AML-193 (cell line): ENCODE measurements at places on chromosomes 16 and 17.

DNA sequence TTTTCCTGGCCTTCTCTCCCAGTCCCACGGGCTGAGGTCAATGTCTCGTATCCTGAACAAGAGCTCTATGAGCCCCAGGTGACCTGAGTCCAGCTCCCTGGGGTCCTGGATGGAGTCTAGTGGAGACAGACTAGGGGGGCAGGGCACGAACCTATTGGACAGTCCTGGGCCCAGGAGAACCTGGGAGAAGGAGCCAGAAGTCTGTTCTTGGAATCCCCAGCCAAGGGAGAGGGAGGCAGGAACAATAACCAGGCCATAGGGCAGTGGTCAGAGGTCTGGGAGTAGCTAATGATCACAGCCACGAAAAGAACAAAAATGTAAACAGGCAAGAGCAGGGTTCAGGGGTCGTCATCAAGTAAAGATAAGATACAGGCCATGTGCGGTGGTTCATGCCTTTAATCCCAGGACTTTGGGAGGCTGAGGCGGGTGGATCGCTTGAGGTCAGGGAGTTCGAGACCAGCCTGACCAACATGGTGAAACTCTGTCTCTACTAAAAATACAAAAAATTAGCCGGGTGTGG lies 60.8 kb downstream of the COPRS start:
- DNase-seq = no peak

DNA sequence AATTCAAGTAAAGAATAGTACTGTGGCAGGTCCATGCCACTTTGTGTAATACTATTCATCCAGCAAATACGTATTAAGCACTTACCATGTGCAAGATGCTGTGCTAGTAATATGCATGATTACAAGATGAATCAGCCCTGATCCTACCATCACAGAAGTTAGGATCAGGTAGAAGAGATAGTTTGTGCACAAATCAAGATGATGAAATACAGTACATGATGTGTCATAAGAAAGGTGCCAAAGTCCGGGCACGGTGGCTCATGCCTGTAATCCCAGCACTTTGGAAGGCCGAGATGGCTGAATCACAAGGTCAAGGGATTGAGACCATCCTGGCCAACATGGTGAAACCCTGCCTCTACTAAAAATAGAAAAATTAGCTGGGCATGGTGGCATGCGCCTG lies 10.9 kb downstream of the COG4 start:
- DNase-seq = no peak

DNA sequence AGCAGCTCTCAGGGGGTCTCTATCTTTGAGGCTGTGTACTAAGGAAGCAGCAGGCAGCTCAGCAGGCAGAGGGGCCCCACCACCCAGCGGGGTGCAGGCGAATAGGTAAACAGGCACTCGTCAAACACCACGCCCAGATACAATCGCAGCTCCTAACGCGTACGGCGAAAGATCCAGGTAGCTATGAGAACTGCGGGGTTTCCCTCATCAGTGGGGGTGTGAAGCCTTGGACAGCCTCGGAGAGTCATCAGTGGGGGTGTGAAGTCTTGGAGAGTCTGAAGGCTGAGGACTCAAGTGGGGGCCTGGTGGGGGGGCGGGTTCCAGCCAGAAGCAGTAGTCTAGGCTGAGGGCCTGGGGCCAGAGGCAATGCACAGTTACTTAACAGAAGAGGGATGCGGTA lies 69.0 kb downstream of the RTN4RL1 start:
- DNase-seq = no peak

GRCh38 chr16:87850009-87851006 lies 19.0 kb downstream of the SLC7A5 start:
- DNase-seq = peak; percentile 29

- no peak for DNase-seq
Observed at GRCh38 chr16:17354141-17354601, 116.6 kb downstream of the XYLT1 start.

GRCh38 chr17:41957031-41957868 lies 9.3 kb upstream of the CNP start:
- no peak for DNase-seq

GRCh38 chr16:5385115-5385514 lies 287.5 kb upstream of the EEF2KMT start:
- DNase-seq = no peak

- DNase-seq = no peak
Observed at GRCh38 chr16:55572439-55572838, 6.0 kb downstream of the CAPNS2 start.

DNA sequence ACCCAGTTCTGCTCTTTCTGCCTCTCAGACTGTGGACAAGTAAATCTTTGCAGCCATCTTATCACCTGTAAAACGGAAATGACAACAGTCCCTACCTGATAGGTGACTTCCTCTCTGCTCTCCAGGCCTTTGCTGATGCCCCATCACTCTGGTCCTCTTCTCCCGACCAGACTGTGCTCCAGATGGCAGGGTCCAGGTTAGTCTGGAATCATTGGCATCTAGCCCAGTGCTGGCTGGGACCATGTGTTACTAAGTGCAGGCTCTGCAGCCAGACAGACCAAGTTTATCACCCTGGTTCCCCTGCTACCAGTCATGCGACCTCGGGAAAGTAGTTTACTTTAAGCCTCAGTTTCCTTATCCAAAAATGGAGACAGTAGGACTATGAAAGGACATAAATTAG lies 1.8 kb upstream of the NUBP1 start:
- no peak for DNase-seq

GRCh38 chr17:9116861-9117568 lies 95.7 kb downstream of the NTN1 start:
- no peak for DNase-seq

GRCh38 chr16:87621976-87622713 lies 19.8 kb downstream of the JPH3 start:
- DNase-seq = no peak

- DNase-seq = no peak
Observed at GRCh38 chr17:63998050-63998720, at the start of gene PRR29. TSS of gene PRR29 (plus strand) at chr17:63998351. CDS start at chr17:63998365, 14 bp downstream.

- no peak for DNase-seq
Observed at GRCh38 chr16:14309906-14310305, 238.8 kb downstream of the MRTFB start.

DNA sequence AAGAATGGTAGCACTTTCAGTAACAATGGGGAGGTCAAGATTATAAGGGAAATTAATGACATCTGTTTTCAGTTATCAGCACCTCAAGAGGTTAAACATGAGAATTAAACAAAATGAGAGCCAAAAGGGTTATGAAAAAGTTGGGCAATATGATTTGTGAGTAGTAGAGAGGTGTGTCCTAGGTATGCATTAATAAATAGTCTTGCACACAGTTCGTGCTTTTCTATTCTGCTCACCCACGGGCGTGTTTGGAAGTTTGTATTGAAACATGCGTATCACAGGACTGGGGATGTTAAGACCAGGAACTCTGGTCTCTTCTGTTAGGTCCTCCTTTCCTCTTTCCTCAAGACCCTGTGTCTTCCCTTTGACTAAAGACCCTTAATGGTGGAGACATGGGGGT lies 6.0 kb downstream of the BPTF start:
- DNase-seq = no peak

- no peak for DNase-seq
Observed at GRCh38 chr17:72056727-72057290, 64.0 kb upstream of the SOX9 start.

DNA sequence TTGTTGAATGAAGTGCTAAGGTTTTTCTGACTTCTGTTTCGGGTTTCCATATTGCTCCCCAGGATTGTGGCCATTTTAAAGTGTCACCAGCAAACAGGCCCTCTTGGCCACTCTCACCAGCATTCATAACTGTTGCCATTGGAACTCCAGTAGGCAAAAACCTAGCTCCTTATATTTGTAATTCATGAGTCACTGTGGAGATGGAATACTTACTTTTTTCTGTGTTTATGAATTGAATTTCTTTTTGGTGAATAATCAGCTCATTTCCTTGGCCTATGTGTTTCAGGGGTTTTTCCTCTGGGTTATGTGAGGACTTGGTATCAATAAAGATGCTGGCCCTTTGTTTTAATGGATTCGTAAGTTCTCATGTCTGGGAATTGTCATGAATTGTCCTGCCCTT lies 255.1 kb downstream of the SNX29 start:
- no peak for DNase-seq

GRCh38 chr17:40850293-40850972 lies 16.6 kb downstream of the KRT12 start:
- no peak for DNase-seq

- DNase-seq = no peak
Observed at GRCh38 chr17:40533896-40534295, 31.4 kb downstream of the CCR7 start.

GRCh38 chr17:42669977-42670788 lies 6.6 kb downstream of the PLEKHH3 start:
- DNase-seq = no peak

DNA sequence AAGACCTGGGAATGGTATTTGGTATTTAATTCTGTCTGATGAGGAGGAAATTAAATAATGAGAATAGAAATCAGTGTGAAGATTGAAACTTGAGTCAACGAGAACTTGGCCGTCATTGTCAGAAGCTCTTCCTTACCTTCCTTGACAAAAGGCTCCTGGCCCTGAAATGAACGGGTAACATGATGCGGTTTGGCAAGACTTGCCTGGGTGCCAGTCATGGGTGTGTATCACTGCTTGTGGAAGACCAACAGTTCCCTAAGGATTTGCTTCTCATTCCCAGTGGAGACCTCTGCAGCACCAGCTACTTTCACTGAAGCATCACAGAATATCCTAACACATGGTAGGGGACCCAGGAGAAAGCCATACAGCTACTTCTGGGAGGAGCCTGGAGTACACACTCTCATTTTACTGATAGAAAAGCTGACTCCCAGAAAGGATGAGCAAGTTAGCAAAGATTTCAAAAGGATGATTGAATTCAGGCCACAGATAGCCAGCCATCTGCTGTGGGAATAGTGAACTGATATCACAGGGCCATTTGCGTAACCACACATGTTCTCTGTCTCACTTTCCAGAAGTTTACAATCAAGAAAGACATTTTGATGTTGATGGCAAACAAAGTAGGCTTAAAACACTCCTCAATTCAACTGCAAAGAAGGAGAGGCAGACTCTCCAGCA lies 258.1 kb upstream of the SALL1 start:
- no peak for DNase-seq

DNA sequence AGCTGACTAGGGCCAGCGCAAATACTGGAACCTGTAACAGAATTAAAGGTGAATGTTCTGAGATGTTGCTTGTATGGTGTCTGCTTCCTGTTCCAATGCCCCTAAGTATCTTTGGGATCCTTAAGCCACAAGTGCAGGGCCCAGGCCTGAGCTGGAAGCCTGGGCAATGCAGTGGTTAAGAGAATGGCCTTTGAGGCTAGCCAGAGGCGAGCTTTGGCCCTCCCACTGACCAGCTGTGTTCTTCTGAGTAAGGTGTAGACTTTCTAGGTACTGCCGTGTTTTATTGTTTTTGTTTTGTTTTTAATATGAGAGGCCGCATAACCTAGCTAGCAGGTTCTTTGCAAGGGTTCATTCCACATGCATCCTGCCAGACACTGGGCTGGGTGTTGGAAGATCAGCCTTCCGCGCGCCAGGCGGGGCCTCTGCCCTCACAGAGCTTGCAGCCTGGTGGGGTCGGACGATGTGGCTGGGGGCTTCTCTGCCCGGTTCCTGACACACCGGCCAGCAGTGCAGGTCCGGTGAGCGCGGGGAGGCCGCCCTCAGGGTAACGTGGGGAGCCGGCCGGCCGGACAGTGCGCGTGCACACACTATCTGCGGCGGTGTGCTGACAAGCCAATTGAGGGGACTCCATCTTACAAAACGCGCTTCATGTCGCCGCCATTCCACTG lies 551 bp upstream of the MLX start:
- no peak for DNase-seq
